ENCODE measurements at places on chromosomes 5 and 9.

- DNase-seq, result no peak
These were observed 122.5 kb upstream of the ZNF618 start for GRCh38 chr9:113753398-113754119.

DNA sequence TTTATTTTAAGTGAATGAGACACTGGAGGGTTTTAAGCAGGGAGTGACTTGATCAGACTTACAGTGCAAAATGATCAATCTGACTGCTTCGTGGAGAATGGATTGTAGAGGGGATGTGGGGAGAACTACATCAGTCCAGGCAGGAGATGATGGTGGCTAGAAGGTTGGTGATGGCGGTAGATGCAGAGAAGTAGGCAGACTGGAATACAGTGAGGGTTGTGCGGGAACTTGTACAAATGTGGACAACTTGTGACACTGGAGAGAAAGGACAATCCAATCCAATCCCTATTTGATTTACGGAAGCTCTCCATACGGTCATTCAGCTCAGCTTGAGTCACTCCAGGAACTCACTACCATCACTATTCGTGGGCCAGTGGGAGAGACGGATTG lies 593 bp downstream of the TIGD6 start:
- no peak for DNase-seq

GRCh38 chr5:32803656-32804055 lies 92.5 kb downstream of the NPR3 start:
- DNase-seq, result no peak

GRCh38 chr5:32098890-32099310 lies 75.2 kb downstream of the GOLPH3 start:
- no peak for DNase-seq

- DNase-seq, result no peak
These were observed 995 bp upstream of the SLC23A1 start for GRCh38 chr5:139383993-139384590.

GRCh38 chr5:169081000-169081724 lies 219.8 kb downstream of the SLIT3 start:
- no peak for DNase-seq

- DNase-seq, result no peak
These were observed 34.4 kb downstream of the DUSP1 start for GRCh38 chr5:172736508-172737135.

DNA sequence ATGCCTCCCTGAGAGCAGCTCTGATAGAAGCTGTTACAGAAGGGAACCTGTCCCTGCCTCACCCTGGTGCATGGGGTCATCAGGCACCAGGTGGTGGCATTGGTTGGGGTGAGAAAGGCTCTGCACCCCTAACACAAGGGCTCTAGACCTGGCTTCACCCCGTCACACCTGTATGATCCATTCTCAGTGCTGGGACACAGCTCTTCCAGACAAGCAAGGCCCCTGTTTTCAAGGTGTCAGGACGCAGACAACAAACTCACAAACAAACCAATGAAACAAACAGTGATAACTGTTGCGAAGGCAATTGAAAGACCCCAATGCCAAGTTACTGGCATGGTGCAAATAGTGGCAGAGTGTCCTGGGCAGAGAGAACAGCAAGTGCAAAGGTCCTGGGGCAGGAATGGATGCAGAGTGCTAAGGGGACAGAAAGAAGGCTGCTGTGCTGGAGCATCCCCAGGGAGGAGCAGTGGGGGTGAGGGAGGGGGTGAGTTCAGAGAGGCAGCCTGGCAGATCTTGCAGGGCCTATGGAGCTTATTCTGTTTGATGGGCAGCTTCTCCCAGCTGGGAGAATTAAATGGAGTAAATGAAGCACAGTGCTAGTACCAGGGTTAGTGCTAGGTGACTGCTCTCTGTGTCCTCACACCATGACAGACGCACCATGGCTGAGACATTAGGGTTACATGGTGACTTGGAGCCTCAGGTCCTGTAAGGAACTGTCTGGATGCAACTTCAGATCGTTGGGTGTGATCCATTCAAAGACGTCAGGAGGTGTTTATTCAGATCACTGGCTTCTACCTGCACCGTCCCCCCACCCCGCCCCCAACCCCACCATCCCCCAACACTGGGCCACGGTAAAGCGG lies 67.9 kb upstream of the UNC5A start:
- DNase-seq, result no peak

- DNase-seq, result no peak
These were observed 147.5 kb downstream of the LURAP1L start for GRCh38 chr9:12922224-12922866.

DNA sequence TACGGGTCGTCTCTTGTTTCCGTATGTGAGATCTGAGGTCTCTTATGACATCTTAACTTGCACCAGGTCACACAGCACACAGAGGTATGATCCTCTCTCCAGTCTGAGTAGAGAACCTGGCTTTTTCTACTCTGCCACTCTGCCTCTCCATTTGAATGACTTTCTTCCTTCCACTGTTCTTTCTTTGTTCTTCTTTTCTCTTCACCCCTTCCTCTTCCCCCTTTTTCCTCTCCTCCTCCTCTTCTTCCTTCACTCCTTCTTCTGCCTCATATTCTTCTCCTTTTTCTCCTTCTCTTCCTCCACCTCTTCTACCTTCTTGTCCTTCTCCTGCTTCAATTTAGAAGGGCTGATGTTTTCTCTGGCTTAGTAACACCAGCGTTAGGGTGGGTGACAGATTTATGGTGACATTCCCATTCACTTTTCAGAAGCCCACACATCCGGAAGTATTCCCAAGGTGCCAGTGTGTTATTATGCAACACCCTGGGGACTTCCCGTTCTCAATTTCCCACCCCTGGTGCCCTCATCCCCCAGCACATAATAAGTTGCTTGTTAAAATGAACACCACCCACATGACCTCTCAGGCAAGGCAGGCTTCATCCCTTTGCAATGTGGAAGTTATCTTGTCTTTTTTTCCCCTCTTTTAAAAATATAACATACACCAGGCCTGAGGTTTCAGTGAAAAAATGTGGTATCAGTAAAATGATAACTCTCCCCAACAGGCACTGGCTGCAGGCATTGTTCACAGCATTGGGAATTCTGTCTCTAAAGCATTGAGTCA lies 122.0 kb downstream of the PAPPA start:
- DNase-seq, result no peak

DNA sequence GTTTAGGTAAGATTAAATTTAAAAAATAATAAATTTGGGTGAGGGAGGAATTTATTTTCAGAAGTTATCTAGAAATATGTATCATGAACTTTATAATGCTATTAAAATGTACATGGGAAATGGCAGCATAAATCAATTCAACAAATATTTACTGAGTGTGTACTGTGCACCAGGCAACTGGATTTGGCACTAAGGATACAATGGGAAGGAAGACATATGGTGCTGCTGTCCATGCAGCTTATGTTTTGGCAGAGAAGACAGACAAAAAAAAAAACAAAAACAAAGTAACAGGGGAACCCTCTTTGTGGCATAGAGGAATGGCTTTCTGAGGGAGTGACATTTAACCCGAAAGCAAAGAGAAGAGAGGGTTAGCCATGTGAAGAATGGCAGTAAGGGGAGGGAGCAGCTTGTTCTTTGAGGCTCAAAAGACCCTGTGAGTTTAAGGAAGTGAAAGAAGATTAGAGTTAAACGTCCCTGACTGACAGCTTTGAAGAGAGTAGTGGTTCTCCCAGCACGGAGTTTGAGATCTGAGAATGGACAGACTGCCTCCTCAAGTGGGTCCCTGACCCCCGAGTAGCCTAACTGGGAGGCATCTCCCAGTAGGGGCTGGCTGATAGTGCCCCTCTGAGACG lies 23.9 kb downstream of the CNTRL start:
- DNase-seq, result no peak

GRCh38 chr9:136962163-136962562 lies 10.1 kb downstream of the LCN12 start:
- DNase-seq, result no peak

DNA sequence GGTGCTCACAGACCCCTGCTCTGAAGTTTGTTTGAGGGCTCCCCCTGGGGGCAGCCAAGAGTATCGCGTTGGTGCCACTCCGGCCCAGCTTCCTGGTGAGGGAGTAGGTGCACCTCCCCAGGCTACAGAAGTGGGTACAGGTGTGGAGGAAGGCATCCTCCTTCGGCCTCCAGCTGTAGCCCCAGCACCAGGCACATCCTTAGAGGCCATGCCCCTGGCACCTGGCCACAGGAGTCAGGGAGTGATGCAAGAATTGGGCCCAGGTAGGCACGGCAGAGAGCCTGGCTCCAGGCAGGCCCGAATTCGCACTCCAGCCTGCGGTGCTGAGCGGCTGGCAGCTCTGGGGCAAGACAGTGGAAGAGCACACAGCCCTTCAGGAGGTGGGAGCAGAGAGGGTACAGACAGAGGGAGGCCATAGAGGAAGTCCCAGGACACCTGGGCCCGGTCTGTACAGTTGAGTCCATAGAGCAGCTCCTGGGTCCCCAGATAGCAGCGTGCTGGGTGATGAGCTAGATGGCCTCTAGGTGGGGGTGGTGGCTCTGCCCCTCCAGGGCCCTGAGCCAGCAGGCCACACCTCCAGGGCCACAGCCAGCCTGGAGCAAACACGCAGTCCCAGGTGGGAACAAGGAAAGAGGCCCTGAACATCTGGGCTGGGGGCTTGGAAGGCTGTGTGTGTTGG lies 2.4 kb downstream of the SAPCD2 start:
- DNase-seq, result no peak

- no peak for DNase-seq
These were observed 6.7 kb upstream of the NSMF start for GRCh38 chr9:137465720-137466388.

DNA sequence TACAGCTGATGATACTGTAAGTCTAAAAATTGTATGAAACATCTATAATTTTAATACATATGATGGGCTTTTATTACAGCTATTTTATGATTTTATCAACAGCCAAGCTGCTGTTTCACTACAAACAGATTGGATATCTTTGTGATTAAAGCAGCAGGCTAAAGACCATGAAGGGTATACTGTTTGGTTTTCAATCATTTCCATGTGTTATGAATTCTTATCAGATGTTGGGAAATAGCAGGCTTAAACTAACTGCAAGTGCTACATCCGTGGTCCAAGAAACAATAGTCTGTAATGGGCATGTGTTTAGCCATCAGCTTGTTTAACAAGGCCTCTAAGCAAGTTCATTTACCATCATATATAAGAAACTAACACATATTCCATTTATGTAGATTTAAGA lies 107.5 kb downstream of the CWC27 start:
- no peak for DNase-seq

GRCh38 chr5:179595916-179596315 lies 27.6 kb downstream of the HNRNPH1 start:
- DNase-seq, result no peak

- DNase-seq, result no peak
These were observed 447.1 kb downstream of the LRRC70 start for GRCh38 chr5:63025679-63026078.

DNA sequence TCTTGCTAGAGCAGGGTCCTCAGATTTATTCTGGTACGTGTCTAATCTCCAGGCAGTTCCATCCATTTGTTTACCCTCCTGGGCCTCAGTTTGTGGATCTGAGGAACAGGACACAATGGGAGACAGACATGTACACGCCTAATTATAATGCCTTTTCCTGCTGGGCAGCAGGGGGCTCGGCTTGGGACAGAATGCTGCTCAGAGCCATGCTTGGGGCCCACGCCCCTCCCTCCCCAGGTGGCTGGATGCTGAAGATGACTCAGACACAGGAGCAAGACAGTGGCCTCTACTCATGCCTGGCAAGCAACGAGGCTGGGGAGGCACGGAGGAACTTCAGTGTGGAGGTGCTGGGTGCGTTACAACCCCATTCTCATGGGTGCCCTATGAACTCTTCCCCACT lies 72.7 kb upstream of the ASS1 start:
- DNase-seq, result no peak

DNA sequence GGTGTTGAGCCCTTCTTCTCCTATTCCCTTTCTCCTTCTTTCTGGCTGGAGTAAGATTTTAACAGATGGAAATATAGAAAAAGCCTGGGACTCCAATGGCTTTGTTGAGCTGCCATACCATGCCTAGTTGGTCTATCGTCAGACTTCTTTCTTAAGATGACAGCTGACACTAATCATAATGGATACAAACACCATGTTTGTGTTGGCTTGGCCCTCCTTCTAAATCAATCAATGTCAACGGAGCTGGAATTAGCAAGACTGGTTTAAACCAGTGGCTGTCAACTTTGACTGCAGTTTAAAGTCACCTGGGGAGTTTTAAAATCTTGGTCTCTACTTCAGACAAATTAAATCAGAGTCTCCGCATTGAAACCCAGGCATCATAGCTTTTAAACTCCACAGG lies 264.5 kb upstream of the PRR16 start:
- no peak for DNase-seq

GRCh38 chr5:97181856-97182545 lies 1.0 kb downstream of the RIOK2 start:
- no peak for DNase-seq

DNA sequence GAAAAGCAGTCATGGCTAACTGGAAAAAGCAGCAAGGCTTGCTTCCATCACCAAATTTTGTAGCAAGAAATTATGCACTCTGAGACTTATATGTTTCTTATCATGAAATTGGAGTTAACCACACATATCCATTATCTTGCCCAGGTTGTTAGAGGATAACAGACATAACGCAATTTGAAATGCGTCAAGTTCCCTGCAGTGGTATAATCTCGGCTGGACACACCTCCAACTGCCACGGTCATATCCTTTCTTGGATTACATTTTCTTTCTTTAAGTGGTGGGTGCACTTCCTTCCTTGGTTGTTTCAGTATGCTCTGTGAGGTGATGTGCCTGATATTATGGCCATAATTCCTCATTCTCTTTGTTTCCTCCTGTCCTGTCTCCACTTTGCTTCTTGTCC lies 695.0 kb upstream of the DMAC1 start:
- DNase-seq, result no peak

DNA sequence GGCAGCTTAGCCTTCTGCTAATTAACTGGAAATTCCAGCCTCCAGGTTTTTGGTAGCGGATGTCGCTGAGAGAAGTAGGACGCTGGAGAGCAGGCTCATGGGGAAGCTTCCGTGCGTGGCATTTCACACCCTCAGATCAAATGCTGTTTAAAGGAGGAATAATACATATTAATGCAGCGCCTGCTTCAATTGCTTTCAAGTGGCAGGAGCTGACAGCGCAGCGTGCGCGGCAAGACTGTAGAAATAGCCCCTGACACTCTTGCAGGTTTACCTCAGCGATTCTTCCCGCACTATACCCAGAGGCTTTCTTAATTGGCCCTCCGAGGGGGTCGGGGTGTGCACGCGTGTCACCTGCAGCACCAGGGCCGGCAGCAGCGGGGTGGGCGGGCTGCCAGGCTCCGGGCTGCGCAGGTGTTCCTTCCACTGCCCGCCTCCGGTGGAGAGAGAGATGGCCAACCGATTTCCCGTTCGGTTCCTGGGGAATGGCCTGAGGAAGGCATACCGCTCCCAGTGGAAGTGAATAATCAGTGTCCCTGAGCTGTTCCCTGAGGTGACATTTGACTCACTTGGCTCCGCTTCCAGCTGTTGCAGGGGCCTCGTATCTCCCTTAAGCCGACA lies 427.9 kb downstream of the KCTD16 start:
- DNase-seq, result no peak

- DNase-seq, result no peak
These were observed 164.3 kb downstream of the ENC1 start for GRCh38 chr5:74476046-74476818.
